ENCODE measurements at places on chromosomes 7 and 10.

DNA sequence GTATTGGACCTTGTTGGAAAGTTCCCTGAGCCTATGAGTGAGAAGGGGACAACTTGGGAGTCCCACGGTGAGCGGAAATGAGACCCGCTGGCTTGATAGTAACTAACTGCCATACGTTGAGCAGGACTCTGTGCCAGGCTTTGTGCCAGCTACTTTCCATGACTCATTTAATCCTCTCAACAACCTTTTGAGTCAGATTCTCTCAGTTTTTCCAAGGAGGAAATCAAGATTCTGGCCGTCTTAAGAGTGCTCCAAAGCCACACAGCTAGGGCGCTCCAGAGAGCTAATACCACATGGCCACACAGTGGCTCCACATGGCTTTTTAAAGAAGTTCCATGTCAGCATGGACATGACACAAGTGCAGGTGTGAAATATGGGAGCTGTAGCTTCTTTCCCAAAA, 55.7 kb downstream of the NOD1 start:
- DNase-seq: no peak

GRCh38 chr7:127848241-127848640, 183.0 kb downstream of the LRRC4 start:
- DNase-seq: no peak

GRCh38 chr7:66033471-66034385, 41.9 kb upstream of the ASL start:
- DNase-seq: no peak

GRCh38 chr7:157565981-157566630, 229.3 kb downstream of the DNAJB6 start:
- DNase-seq: no peak

GRCh38 chr10:33967606-33968120, 633.2 kb upstream of the NRP1 start:
- peak; percentile 24 for DNase-seq

DNA sequence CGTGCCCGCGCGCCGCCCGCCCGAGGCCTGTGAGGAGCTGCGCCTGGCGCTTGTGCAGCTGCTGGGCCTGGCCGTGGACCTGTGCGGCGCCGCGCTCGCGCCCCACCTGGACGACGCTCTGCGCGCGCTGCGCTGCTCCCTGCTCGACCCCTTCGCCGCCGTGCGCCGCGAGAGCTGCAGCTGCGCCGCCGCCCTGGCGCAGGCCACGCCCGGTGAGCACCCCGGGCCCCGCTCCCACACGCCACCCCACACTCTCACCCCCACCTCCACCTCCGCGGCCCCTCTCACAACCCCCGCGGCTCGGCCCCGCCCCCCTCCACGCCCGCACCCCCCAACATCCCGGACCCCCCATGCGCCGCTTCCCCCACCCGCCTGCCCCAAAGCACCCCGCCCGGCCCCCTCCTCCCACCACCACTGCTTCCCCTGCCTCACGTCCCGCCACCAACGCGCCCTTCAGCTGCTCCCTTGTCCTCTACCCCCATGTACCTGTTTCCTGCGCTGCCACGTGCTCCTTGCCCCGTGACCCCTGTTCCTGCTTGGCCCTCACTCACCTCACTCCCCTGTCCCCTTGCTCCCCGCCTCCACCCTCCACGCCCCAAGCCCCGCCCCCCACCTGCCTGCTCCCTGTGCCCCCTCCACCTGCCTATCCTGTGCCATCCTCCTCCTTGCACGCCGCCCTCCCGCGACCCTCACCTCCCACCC, at the start of gene PRKAR1B:
Gene PRKAR1B (minus strand): TSS at position 178 of the 702 bp plus-strand sequence. CDS start 15,776 bp downstream, outside the sequence.
- DNase-seq: no peak

- peak; percentile 3 for DNase-seq
These were observed 215.7 kb downstream of the HTR7 start for GRCh38 chr10:90642136-90642535.

DNA sequence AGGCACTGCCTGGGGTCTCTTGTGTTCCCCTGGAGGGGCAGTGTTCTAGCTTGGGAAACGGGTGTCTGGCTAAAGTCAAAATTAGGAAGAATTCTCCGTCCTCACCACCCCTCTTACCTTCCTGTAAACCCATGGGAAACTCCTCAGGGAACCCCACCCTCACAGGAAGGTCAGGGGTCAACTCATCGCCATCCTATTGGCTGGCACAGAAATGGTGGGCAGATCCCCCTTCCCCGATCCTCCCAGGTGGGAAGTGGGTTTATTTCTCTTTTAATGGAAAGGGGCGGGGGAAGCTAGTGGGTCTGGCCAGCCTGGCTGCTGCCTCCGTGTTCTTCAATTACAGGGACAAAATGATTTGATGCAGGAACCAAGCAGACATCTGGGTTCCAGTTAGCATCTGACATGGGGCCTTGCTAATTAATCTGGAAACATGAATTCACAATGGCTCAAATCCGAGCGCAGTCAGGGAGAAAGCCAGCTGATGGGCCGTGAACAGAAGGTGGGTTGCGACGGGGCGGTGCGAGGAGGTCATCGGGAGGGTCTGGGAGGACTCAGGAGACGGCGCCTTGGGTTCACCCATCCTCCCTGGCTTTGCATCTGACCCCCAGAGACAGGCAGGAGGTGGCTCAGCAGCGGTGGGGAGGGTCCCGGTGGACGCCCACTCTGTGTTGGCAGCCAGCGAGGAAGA, 66.6 kb downstream of the SLIT1 start:
- DNase-seq: no peak

DNA sequence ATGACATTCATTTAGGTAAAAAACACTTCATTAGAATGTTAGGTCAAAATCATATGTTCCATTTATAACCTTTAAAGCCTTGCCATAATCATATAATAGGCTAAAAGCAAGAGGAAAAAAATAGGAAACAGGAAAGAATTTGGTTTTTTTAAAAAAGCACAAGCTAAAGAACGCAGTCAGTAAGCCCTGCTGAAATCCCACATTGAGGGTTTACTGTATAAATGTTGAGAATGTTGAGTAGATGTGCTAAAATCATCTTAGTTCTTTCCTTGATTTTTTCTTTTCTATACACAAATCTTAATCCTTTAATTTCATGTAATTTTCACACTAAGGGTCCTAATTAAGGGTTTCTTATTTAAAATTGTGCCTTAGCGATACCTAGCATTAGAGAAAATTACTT, 133.0 kb downstream of the TSPAN12 start:
- DNase-seq: no peak

DNA sequence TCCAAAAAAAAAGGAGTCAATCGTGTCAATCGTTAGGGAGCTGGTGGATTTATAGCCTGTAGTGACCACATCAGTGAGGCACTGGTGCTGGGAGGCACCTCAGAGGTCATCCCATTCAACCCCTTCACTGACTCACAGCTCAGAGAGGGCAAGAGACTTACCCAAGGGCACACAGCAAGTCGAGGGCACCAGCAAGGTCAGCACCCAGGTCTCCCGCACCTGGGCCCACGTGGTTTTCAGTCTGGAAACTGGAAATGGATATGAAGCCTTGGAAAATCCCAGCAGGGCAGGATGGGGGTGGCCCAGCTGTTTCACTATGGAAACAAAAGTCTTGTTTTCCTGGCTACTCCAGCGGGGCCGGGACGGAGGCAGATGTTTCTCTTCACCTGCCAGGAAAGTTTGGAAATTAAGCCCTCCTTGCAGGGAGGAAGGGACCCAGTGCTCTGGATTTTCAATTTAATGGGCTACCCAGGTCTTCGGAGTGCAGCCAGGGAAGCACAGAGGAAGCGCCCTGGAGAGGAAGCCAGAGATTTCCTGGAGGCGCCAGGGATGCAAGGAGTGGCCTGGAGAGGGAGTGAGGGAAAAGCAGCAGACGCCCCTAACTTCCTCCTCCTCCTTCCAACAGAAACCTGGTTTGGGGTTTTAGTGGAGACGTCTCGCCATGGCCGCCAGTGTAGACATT, 157.2 kb upstream of the TNRC18 start:
- DNase-seq: no peak

- no peak for DNase-seq
These were observed 758.3 kb downstream of the KCNMA1 start for GRCh38 chr10:76879116-76879913.

DNA sequence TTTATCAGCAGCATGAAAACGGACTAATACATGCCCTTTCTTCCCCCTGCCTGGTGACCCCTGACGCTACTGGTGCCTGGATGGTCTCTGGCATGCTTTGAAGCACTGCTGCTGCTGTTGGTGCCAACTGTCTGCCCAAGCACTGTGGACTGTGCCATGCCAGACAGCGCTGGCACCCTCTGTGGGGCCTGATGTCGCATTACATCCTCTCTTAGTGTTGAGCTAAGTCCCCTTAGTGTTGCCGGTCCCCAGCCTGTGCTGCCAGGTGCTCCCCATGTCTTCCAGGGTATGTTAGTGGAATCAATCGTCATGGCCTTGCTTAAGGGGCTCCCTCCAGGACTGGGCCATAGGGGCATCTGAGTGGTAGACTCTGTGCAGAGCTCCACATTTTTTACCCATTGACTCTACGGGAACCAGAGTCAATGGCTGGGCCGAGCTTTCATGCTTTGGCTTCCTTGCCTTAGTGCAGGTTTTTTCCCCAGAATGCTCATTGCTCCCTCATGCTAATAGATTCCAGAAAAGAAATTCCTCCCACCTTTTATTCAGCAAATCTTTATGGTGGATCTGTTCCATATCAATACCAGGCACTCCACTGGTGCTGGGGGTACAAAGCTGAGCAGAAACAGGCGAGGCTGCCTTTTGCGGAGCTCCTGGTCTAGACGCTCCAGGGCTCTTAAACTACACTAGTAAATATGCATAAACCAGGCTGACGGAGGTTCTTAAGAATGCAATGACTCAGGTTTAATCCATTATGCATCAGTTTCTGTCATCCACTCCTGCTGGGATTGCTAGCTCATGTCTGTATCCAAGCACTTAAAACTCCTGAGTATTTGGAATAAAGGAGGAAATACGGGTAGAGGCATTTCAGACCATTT, 21.8 kb upstream of the MRC1 start:
- DNase-seq: peak; percentile 88

GRCh38 chr7:6520163-6520981, 30.9 kb downstream of the GRID2IP start:
- DNase-seq: no peak

DNA sequence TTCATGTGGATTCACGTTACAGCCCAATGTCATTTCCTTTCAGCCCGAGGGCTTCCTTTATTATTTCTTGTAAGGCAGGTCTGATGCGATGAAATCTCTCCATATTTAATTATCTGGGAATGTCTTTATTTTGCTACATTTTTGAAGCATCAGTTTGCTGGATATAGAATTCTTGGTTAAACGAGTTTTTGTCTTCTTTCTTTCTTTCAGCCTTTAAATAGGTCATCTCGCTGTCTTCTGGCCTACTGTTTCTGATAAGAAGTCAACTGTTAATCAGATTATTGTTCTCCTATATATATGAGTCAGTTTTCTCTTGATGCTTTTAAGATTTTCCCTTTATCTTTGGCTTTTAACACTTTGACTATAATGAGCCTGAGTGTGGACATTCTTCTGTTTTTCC, 184.7 kb downstream of the TMEM178B start:
- DNase-seq: no peak

- DNase-seq: no peak
These were observed 437.7 kb downstream of the RPS24 start for GRCh38 chr10:78471326-78471722.

- peak; percentile 81 for DNase-seq
These were observed 44.6 kb upstream of the DLG5 start for GRCh38 chr10:77970869-77971803.

DNA sequence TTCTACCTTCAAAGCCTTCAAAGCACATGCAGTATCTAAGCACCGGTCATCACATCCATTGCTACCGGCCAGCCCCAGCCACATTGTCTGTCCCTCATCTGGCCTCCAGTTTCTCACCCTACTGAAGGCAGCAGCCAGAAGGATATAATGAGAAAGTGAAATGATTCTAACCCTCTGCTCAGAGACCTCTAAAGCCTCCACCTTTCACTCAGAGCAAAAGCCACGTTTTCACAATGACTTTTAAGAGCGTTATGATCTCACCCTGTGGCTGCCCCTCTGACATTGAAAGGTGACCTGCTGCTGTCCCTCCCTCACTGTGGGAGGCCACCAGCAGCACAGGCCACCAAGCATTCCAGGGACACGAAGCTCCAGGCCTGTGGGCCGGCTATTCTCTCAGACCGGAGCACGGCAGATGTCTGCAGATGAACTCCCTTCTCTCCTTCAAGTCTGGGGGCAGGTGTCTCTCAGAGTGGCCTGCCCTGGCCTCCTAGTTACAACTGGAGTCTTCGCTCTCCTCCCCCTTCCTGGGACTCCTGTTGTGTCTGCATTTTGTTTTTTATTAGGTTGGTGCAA, 94.9 kb upstream of the EEPD1 start:
- no peak for DNase-seq

- DNase-seq: no peak
These were observed 97.0 kb downstream of the BAMBI start for GRCh38 chr10:28774051-28774995.

- DNase-seq: no peak
These were observed 104.5 kb downstream of the SEM1 start for GRCh38 chr7:96605045-96605716.

DNA sequence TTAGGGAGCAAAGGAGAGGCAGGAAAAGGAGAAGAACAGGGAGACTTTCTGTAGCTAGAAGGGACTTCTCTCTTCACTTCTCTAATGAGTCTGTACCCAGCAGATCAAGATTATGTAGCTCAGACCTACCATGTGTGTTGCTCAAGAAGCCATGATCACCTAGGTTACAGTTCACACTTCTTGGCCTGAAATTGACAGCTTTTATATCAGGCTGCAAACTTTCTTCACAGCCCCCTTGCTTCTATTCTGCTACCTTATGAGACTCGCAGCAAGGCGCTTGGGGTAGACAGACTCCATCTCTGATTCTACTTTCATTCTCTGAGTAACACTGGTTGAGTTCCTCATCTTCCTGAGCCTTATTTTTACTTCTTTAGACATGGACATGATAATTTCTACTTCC, 19.6 kb upstream of the GIMAP2 start:
- DNase-seq: no peak

DNA sequence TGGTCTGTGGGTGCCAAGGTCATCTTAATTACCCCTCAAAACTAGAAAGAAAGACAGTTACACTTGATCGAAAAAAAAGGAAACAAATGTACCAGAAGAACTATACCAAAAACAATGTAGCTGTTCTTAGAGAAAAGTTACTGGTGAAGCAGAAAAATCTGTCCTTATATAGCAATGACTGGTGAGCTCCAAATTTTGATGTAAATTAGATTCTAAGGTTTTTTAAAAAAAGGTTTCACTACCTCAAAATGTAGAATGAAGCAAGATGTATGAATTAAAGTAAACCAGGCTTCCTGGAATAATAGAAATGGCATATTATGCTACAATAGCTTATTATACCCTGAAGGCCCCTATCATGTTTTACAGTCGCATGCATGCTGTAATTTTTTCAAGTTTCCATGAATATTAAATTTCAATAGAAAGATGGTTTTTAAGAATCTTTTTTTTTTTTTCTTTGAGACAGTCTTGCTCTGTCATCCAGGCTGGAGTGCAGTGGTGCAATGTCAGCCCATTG, 28.4 kb upstream of the FKBP9 start:
- DNase-seq: no peak

GRCh38 chr7:132592936-132593335, 16.7 kb upstream of the PLXNA4 start:
- DNase-seq: no peak

GRCh38 chr10:119340893-119341458, 133.6 kb downstream of the GRK5 start:
- no peak for DNase-seq
